Tongue (tissue), 3 donors: ENCODE measurements at places on chromosomes 1 and 21.
A peak's percentile ranks its signal among the peaks of the same experiment; 100 is the strongest.

- DNase-seq: peak; percentile 87
These were observed 45.5 kb downstream of the LPAR3 start for GRCh38 chr1:84847253-84848250.

GRCh38 chr1:196409586-196409985 is 198.7 kb downstream of the KCNT2 start:
- DNase-seq: no peak

DNA sequence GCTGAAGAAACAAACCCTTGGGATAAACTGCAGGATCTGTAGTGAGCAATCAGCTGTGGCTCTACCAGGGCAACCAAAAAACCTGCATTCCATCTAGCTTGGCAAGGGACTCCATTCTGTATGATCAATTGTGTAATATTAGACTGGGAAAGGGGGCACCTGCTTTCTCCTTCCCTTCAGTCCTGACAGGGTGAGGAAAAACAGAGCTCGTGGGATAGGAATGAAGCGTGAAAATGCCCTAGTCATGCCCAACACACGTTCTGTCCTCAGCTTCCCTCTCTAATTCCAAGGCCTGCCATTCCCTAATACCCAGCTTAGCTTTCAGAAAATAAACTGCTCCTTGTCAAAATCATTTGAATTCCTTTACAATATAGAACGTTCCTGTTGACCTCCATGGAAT is 442.3 kb downstream of the PLPP3 start:
- DNase-seq: peak; percentile 43

DNA sequence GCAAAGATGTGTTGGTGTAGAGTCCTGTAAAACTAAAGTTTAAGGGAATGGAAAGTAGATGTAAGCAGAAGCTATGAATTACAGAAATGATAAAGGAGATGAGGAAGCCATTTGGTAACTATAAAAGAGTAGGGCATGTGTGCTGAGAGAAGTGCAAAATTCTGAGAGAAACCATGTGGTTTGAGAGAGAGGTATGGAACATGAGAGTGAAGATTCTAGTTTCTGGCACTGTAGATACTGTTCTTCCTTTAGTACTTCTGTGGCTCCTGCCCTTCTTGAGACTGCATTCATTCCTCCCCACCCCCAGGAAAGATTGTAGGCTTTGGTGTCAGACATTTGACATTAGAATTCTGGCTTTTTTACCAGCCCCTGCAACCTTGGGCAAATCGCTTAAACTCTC is 15.4 kb downstream of the RALGPS2 start:
- no peak for DNase-seq

- DNase-seq: no peak
These were observed 88.6 kb downstream of the NEK7 start for GRCh38 chr1:198245379-198245778.

DNA sequence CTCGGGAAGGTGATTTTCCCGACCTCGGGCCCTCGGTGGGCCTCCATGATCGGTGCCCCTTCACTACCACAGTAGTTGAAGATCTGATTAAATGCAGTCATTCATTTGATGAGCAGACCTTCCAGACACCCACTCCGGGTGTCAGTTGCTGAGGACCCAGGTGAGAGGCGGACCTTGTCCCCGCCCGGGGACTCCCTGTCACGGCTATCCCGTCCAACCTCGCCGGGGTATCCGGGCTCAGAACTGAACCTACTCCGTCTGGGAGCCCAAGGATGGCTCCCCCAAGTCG is 22.6 kb downstream of the RNU1-3 start:
- DNase-seq: no peak

- DNase-seq: no peak
These were observed 19.7 kb downstream of the TOR3A start for GRCh38 chr1:179101566-179101965.

GRCh38 chr1:246165826-246166709 is 341.0 kb downstream of the SMYD3 start:
- DNase-seq: peak; percentile 54

GRCh38 chr1:233796146-233796783 is 108.2 kb upstream of the SLC35F3 start:
- no peak for DNase-seq

DNA sequence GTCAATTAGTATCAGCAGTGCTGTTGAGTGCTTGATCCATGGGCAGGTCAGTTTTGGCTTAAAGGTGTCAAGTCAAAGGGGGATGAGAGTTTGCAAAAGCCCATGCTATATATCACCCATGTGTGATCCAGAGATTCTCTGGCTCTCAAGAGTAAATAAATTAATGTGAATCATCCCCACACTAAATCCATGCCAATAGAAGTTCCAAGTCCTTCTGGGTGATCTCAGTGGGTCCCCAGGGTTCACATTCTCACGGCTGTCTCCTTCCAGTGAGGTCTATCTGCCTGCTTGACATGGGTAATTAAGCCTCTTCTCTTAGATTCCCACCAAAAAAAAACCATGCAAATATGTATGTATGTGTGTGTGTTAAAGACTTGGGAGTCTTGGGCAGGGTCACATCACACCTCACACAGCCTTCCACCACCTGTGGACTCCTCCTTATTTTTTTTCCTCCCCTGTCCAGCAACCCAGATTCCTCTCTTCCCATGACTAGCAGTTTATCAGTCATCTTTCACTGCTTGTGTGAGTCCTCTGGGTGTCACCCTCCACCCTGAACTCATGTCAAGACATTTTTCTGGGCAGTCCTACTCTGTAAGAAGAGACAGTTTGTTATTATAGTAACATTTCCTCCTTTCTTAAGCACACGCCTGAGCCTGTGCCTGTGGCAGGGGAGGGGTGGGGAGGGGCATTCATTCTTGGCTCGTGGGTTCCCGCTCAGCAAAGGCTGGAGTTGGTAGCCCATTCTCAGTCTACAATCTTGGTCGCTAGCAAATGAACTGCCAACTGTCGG is 14.3 kb upstream of the S100A11 start:
- no peak for DNase-seq

- DNase-seq: no peak
These were observed 74.2 kb downstream of the SIK1 start for GRCh38 chr21:43352568-43353281.

DNA sequence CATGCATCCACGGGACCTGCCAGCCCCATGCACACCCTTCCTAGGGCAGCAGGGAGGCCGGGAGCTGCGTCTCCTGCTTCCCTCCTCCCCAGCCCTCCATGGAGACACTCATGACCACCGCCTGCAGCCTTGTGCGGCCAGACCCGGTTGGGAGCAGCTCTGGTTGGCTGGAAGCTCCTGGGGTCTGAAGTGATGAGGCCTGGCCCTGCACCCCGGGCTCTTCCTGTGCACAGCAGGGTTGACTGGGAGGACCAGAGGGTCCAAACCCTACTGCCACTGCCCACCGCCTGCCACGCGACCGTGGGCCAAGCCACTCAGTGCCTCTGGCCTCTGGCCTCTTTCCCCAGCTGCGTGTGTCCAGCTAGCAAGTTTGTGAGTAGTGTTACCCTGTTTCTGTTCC is 111.1 kb upstream of the COL6A1 start:
- DNase-seq: no peak

- DNase-seq: no peak
These were observed 110.1 kb upstream of the LMO4 start for GRCh38 chr1:87218618-87219017.

DNA sequence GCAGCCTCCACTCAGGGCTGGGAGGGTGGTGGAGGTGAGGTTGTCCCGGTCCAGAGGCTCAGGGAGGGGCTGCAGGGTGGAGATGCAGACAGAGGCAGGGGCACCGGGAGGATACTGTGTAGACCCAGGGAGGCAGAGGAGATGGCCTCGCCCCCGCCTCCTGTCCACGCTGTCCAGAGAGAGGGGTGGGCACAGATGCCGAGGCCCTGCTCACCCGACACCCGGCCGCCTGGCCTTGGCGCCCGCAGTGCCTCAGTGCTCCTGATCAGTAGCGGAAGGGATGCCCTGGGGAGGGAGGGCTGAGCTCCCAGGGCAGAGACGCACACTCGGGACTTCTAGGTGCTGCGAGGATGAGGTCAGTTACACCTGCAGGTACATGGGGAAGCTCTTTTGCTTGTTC is 102.7 kb upstream of the TTC34 start:
- no peak for DNase-seq

DNA sequence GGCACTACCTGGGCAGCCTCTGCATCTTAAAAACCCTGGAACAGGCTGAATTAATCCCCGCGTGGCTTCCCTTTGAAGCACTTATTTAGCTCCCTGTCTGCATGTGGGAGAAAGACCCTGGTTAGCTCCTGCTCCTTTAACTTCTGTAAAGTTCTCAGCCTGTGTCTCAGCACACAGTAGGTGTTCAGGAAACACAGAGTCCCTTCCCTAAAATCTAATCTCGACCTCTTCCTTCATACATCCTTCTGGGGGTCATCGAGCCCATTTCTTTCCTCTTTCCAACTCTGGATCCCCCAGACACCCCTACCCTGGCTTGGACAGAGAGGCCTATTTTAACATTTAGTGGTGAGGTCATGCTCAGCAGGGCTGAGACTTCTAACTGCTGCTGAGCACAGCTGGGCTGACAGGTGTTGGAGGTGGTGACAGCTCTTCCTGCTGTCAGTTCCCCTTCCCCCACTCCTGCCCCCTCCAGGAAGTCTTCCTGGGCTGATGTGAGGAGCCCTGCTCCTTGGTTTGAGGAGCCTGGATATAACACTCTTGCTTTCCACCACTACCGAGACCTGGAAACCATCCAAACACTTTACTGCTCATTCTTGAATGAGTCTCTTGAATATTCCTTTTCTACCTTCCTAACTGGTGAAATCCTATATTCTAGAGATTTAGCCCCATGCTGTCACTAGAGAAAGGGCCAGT is 5.3 kb downstream of the E2F2 start:
- peak; percentile 67 for DNase-seq

DNA sequence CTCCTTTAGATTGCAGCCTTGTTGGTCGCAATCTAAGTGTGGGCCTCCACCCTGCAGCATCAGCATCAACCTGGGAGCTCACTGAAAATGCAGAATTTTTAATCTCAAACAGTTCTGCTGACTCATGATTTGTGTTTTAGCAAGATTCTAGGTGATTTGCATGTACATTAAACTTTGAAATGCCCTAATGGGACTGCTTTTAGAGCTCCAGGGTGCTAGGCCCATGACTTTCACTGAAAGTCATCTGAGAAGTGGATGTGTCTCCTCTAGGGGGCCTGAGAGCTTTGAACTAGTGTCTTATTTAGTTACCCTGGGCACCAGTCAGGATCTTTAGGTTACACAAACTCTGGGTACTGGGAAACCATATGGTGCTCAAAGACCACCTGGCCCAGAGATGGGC is 9.0 kb downstream of the TRIM67 start:
- no peak for DNase-seq

DNA sequence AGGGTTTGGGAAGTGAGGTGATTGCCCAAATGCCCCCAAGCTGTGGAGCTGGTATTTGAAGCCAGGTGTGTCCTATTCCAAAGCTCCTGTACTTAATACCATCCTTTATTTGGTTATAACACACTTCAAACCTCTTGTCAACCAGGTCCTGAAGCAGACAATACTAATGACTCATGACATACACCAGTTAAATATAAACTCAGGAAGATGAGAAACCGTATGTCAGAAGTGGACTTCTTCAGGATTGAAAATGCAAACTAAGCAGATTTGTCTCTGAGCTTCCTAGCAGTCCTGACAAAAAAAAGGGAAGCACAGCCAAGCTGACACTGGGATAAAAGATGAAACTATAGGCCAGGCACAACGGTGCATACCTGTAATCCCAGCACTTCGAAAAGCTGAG is 70.6 kb downstream of the ALPL start:
- DNase-seq: no peak

- DNase-seq: peak; percentile 14
These were observed 4.7 kb upstream of the CD160 start for GRCh38 chr1:145714524-145715111.

- peak; percentile 54 for DNase-seq
These were observed 16.3 kb upstream of the PLCH2 start for GRCh38 chr1:2459757-2460156.

- DNase-seq: no peak
These were observed 277.2 kb downstream of the KCTD3 start for GRCh38 chr1:215844266-215844665.

DNA sequence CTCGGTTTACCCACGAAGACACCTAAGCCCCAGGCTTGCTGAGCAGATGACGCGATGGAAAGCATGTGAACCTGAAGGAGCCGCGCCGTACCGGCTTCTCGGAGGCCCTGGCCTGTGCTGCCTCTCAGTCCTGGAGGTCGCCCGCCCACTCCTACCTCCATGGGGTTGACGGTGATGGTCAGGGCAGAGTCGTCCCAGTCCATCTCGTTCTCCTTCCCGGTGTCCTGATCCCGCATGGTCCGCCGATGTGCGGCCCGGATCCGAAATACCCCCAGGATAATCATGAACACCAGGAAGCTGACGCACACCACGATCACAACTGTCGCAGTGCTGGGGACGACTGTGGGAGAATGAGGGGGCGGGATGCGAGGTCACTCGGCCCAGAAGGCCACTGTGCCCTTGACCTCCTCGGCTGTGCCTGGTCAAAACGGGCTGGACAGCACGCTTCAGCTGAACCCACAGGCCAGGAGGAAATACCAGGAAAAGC is 79.6 kb downstream of the PIK3CD start:
- DNase-seq: no peak

- DNase-seq: no peak
These were observed 406.6 kb upstream of the CAMK1G start for GRCh38 chr1:209176866-209177430.

DNA sequence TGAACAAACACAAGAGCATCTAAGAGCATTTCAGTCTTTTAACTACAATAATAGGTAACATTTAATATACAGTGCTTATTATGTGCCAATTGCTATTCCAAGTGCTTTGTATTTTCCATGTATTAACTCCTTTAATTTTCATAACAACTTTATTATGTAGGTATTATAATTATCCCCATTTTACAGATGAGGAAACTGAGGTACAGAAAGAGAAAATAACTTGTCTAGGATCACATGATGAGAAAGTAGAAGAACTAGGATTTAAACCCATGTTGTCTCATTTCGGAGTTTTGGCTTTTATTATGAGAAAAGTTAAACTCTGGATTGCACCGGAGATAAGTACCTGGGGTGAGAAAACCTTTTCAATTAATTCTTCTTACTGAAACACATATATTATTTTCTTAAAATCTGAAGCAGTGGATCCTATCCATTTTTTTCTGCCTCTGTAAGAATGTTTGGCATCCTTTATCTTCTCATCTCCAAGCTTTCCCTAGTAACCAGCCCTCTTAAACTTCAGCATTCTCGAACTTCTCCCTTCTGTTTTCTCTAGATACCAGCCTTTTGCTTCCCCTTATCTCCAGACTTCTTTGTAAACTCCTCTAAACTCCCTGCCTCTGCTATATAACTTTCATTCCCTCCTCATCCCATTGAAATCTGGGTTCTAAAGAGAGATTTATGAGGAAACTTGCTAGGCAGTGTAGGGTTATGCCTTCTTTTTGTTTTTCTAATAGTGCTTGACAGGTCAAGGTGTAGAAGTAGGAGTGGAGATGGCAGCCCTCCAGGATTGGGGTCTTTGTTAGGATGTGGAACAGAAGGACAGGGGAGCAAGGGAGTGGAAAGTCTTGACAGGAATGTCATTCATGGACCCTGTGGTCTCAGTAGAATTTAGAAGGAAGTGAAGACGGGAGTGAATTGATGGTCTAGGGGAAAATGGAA is 28.3 kb downstream of the POU2F1 start:
- no peak for DNase-seq

- DNase-seq: no peak
These were observed 19.0 kb downstream of the BTG2 start for GRCh38 chr1:203324105-203325025.

GRCh38 chr1:45490121-45490625 is 790 bp downstream of the TESK2 start:
- DNase-seq: peak; percentile 28
